ENCODE measurements at places on chromosomes 6 and 20.

GRCh38 chr20:51610111-51610510, 67.6 kb upstream of the NFATC2 start:
- no peak for DNase-seq

- DNase-seq: no peak
Measured at GRCh38 chr6:104532462-104532861, 327.3 kb downstream of the HACE1 start.

- DNase-seq: no peak
Measured at GRCh38 chr6:79801362-79801761, 146.0 kb downstream of the ELOVL4 start.

DNA sequence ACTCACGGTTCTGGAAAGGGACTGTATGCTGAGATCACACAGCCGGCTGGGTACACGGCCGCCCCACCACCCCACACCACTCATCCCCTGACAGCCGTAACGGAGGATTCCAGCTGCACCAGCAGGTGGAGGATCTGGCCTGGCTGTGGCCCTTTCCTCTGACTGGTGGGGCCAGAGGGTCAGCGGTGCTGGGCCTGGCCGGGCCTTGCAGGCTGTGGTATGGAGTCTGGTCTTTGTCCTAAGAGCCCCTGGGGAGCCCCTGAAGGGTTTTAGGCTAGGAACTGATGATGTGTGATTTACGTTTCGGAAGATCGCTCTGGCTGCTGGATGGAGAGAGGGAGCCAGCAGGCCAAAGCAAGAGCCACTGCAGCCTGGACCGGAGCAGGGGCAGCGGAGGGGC, 26.6 kb downstream of the NOL4L start:
- no peak for DNase-seq

- peak; percentile 94 for DNase-seq
Measured at GRCh38 chr20:24672886-24673677, 203.7 kb downstream of the SYNDIG1 start.

DNA sequence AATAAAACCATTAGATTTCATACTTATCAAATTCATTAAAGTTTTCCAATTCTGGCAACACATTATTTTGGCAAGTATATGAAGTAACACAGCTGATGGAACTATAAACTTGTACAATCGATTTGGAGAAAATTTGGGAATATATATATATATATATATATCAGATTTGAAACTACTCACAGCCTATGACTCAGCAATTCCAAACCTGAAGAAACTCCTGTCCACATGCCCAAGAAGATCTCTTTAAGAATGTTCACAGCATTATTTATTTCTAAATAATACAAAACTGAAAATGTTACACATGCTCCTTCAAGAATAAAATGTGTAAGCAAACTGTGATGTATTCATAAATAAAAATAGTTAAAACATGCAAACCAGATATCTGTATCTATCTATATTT, 270.1 kb downstream of the TFAP2A start:
- DNase-seq: no peak

DNA sequence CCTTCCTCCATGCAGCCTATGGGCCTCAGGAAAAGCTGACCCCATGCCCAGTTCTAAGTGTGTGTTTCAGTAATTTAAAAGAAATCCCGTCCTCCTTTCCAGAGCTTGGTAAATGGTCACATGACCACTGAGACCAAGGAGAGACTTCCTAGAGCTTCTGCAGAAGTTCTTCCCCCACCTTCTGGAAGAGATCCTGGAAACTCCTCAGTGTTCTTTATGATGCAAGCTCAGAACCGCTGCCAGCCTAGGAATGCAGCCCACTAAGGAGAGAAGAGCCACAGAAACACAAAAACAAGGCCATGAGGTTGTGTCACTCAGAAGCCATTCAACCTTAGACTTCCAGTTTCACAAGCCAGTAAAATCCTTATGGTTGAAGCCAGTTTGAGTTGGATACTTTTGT, 348.4 kb downstream of the TPBG start:
- no peak for DNase-seq

DNA sequence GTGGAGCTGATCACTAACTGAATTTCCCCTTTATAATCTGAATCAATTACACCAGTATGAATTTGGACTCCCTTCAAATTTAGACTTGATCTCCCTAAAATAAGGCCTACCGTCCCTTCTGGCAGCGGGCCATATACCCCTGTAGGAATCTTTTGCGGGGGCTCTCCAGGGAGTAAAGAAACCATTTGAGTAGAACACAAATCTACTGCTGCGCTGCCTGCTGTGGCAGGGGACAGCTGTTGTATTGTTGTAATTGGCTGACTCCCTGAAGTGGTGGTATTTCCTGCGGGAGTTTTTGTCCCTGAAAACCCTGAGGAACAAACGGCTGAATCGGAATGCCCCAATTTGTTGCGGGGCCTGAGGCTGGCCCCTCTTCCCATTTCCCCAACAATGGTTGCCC, 16.0 kb upstream of the PTCRA start:
- DNase-seq: no peak

DNA sequence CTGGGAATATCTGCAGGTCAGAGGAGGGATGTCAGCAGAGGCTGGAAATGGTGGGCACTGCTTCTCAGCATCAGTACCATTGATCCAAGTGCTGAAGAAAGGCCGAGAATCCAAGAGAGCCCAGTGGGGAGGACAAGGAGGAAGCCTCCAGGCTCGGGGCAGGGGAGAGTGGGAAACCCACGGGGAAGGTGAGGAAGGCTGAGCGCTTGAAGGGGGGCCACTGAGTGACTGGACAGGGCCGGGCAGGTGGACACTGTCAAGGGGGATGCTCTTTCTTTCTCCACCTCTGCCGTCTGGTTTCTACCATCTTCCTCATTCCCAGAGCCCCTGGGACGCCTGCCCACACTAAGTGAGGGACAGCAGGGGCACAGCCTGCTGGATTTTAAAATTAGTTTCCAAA, 335.0 kb downstream of the CDH4 start:
- DNase-seq: no peak

DNA sequence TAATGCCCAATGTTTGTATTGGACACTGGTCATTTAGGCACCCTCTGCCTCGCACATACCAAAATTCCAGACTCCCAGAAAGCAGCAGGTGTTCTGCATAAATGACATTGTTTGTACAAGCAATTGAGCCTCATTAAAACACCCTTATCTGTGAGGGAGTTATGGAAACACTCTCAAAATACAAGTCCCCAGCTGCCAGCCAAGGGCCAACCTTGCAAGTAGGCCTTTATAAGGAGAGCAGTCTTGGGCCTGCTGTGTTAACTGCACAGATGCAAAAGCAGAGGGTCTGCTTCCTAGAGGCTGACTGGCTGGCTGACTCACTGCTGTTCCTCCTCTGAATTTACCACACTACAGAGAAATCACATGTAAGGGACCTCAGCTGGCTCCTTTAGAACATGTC, 150.4 kb upstream of the HMGN3 start:
- no peak for DNase-seq

GRCh38 chr6:139028658-139029469, at the start of gene ABRACL:
TSS of gene ABRACL (plus strand) at chr6:139028745. CDS start at chr6:139034161, 5,416 bp downstream.
- DNase-seq: peak; percentile 68

DNA sequence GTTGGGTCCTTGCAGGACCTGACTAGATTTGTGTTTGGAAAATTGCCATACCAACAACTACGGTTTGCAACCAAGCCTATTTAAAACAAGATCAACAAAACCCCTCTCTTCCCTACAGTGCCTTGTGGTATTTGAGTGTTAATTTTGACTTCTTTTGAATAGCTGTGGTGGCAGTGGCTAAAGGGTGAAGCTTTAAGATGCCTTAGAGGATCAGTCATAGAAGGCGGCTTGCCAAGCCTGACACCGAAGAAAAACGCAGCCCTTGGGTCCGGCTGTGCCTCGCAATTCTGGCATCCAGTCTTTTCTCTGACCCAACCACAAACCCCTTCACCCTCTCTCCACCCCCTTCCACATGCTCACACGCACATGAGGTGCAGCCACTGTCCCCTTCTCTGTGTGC, 32.6 kb downstream of the BMP6 start:
- DNase-seq: peak; percentile 54

- no peak for DNase-seq
Measured at GRCh38 chr6:36340618-36341454, 4.1 kb upstream of the BNIP5 start.

DNA sequence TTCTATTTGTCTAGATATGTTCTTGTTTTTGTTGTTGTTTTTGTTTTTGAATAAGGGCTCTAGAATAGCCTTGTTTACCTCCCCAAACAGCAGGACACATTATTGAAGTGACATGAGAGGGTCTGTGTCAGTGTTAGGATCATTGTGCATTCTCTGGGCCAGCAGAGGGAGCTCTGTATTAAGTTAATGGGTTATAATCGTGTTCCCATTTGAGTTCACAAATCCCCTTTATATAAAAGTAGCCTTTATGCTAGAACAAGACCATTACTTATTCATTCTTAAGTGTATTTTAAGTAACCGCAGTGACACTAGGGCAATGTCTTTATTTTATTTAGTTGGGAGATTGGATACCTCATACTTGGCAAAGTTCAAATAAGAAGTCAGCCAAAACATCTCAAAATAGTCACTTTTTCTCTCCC, 44.8 kb downstream of the STK4 start:
- peak; percentile 45 for DNase-seq

DNA sequence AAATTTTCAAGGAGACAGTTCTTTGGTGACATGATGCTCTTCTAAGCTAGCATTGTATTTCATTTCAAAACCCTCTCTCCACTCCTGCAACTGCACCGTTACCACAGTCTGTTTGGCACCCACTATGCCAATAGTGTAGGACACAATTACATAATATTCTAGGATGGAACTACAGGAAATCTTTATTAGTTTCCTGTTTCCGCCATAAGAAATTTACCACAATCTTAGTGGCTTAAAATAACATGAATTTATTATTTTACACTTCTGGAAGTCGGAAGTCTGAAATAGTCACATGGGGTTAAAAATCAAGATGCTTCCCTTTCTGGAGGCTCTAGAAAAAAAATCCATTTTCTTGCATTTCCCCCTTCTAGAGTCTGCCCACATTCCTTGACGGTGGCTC, 733.1 kb downstream of the HDGFL1 start:
- no peak for DNase-seq

DNA sequence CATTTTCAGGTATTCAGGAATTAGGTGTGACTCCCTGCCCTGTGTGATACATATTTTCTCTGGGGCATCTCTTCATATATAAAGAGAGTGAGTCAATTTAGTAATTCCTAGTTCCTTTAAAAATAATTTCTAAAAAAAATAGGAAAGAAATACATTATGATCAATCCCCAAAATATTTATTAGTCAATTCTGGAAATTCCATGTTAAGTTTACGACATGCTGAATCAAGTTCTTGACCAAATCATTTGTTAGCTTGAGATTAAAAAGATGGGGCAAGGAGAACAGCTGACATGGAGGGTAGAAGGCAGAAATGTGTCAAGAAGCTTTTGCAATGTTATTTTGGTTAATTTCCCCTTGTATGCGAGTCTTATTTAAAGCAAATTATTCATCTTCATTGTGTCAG, 22.7 kb upstream of the PRDM1 start:
- no peak for DNase-seq

- DNase-seq: no peak
Measured at GRCh38 chr6:127332383-127332961, 10.9 kb downstream of the ECHDC1 start.

DNA sequence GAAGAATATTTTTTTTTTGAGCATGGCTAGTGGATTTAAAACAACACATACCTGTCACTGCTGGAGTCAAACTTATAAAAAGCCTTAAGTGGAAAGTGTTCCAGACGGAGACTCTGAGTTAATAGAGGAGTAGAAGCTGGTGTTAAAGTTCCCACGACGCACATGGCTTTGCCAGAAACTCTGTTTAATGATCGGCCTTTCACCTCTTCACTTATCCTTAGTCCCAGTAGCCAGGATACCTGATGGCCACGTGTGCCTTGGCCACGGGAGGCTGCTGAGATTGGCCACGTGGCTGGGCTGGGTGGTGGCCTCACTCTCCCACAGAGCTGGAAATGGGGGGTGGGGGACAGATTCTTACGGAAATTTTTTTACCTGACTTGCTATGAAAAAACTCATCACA, 333.1 kb downstream of the ZFAND3 start:
- no peak for DNase-seq

- DNase-seq: no peak
Measured at GRCh38 chr6:150586850-150587359, 12.8 kb upstream of the PLEKHG1 start.

DNA sequence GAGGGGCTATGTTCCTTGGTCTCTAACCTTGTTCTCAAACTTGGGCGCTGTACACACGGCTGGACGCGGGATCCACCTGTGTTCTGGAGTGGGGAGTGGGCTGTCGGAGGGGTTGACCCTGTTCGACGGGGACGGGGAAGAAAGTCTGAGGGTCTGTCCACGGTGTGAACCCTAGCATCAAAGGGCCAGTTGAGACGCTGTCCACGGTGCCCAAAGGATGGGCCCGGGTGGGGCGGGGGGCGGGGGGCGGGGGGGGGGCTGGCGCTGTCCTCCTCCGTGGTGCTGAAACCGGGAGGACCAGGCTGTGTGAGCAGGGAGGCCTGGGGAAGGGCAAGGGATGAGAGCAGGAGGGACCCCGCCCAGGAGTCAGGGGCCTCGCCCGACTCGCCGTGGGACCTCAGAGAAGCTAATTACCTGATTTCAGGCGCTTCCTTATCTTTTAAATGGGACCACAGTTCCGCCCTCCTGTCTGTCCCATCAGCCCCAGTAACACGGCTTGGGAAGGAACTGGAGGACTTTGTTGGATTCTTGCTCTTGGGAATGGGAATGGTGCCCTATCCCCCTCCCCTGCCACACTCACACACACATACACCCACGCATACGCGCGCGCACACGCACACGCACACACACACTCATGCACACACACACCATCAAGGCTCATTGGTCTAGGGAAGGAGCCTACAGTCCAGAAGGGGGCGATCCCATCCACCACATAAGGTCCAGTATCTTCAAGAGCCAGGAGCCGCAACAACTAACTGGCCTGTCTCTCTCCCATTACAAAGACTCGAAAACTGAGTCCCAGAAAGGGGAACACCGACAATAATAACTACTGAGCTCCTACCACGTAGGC, 1.0 kb upstream of the VSTM2L start:
- DNase-seq: peak; percentile 28

DNA sequence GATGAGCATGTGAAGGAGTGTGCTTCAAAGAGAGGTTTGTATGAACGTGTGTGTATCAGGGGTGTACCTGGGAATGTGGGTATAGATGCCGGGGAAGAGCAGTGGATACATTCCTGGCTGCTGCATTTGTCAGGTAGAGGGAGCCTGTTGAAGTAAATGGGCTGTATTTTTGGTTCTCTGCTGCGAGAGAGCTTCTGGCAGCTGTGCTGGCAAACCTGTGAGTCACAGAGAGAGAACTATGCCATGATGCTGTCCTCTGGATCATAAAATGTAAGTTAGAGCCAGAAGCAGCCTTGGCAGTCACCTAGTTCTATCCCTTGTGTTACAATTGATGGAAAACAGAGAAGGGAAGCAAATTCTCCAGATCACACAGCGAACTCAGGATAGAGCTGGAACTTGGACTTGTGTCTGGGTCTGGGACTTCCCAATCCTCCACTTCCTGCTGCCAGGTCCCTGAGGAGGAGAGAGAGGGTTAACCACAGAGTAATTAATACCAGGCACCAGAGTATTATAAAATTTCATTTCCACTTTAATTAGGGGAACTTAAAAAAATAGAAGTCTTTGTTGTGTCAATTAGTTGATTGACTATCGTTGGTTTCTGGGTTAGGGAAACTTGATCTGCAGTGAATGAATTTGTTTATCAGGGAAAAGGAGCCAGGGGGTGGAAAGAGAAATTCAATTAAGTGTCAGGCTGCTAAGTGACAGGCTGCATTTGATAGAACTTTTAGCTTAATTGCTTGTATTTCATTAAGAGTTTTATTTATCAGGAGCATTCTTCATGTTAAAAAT, 41.1 kb upstream of the GTSF1L start:
- no peak for DNase-seq

Measured in RCC 7860 (cell line).